Stimulated activated CD8-positive, alpha-beta memory T cell treated with anti-CD3 and anti-CD28 coated beads, Interleukin-4, amount 100 ng/mL, for 4 hours (primary cell): ENCODE measurements at places on chromosomes 6 and 20.

GRCh38 chr20:46423342-46423741, 16.9 kb upstream of the ELMO2 start:
- DNase-seq, result no peak

GRCh38 chr6:5287205-5287965, 26.1 kb downstream of the FARS2 start:
- no peak for DNase-seq

DNA sequence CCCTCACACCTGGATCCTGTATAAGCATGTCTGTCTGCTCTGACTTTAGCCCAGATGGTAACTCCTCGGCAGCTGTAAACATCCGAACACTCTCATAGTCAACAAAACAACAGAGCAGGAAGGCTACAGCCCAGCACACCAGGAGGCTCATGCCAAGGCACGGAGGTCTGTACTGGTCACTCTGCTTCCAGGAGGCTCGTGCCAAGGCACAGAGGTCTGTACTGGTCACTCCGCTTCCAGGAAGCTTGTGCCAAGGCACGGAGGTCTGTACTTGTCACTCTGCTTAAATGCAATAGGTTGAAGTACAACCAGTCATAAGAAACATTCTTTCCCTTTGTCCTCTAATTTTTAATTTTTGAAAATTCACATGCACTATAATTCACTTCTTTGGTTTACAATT, 190.1 kb upstream of the CDH4 start:
- DNase-seq, result no peak

- DNase-seq, result peak; percentile 53
These were observed 11.0 kb upstream of the NQO2 start for GRCh38 chr6:2988426-2989331.

DNA sequence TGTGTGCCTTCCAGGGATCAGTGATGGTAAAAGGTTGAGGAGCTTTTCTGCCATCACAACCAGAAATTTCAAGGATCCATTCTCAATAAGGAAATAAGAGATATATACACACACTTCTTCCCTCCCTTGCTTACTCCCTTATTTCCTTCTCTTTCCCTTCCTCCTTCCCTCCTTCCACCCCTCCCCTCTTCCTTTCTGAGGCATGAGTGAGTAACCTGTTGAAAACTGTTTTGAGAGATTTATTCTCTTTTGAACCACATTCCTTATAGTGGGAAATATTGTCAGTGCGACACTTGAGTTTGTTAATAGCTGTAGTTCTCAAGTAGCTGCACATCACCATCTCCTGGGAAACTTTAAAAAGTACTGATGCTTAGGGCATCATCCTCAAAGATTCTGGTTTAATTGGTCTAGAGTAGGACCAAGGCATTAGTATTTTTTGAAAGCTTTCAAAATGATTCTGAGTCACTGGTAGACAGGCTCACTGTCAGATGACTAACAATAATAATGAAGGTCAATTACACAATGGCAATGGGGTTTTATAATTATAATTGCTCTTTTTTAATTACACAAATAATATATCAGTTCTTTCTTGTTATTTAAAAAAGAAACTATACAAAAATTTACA, 109.9 kb downstream of the POPDC3 start:
- no peak for DNase-seq

- DNase-seq, result no peak
These were observed 6.5 kb downstream of the PRND start for GRCh38 chr20:4728120-4728760.

GRCh38 chr6:150689900-150690590, 90.4 kb downstream of the PLEKHG1 start:
- DNase-seq, result no peak

DNA sequence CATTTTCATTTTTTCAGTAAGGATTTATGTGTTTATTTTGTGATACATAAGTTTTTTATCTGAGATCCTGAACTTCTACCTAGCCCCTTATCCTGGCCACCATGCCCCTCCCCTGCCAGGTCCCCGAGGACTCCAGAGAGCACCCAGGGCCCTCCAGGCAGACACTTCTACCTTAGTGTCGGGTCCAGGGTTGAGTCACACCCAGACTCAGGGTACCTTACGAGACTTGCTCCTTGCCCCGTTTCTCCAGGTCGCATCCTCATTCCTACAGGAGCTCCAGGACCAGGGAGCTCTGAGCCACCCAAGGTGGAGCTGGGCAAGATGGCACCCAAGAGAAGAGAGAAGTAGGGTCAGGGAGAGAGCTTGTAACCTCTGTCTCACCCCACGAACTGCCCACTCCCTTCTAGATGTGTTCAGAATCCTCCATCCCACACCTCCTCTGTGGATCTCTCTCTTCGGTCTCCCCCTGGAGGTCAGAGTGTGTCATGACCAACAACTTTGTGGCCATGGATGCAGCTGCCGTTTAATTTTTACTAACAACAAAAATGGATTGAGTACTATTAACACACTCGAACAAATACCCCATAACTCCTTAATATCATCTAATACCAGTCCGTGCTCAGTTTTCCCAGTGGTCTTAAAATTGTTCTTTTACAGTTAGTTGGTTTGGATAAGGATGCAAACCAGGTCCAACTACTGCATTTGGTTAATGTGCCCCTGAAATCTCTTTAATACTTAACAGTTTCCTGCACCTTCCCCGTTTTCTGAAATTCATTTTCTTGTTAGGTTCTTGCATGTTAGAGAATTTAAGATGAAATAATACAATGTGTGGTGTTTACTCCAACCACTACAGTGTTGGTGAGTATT, 130.6 kb upstream of the INSM1 start:
- no peak for DNase-seq

DNA sequence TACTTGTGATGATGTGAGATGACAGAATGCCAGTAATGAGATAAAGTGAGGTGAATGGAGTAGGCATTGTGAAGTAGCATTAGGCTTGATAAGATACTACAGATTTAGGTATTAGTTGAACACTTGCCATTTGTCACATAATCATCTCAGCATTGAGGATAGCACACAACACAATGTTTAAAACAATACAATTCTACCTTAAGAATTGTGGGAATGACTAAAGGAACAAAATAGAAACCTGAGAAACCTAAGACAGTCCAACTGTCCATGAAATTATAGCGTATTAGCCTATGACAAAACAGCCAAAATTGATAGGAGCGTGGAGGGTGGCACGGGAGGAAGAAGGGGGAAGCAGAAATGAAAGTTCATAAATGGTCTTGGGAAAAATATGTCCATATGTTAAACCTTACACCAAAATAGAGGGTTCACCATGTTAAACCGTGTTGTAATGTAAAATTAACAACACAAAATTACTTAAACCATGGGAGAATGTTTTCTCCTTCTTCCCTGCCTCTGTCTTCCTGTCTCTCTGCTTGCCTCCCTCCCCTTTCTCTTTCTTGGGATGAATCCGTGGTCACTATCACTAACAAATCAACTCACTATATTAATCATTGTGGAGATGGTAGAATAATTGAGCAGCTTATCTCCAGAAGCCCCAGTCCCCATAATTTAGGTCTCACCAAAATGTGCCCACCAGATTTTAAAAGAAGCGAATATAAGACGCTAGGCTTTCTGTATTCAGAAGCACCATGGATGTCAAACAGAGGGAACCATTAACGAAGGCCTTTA, 33.0 kb upstream of the HFE start:
- no peak for DNase-seq

- DNase-seq, result no peak
These were observed 64.4 kb upstream of the KCNG1 start for GRCh38 chr20:51087266-51087665.
